ENCODE measurements at places on chromosomes 1 and 21.

GRCh38 chr1:150309758-150310508 lies 11.4 kb upstream of the PRPF3 start:
- no peak for DNase-seq

DNA sequence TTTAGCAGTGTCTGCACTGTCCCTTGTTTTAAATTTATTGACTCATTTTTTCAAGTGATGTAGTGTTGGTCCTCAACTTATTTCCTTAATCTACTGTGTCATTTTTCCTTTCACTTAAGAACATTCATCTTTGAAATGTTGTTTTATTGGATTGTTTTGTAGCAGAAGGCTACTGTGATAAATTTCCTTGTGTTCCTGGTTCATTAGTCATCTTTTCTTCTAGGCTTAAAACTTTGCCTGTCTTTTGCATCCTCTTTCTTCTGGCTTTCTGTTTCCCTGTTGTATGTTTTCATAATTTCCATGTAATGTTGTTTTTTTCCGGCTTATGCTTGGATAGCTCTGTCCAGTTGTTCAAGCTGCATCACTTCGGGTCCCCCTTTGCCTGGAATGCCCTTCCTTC lies 61.9 kb downstream of the UBE2T start:
- no peak for DNase-seq

DNA sequence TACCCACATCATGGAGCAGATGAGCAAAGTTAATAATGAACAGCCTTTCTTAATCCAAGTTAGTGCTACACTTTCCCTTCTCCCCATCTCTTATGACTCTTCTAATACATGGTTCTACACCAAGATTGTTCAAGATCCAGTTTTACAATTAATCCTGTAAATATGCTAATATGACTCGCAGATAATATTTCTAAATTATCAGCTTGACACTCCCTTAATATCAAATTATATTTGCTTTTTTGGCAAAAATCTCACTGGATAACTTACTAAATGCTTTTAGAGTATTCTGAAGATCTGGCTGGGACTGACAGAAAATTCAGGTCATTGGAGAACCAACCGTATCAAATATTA lies 24.4 kb upstream of the CR1L start:
- no peak for DNase-seq

GRCh38 chr1:235989105-235989504 lies 75.8 kb downstream of the NID1 start:
- no peak for DNase-seq

- no peak for DNase-seq
Measured at GRCh38 chr1:160605205-160605604, 25.9 kb upstream of the CD84 start.

DNA sequence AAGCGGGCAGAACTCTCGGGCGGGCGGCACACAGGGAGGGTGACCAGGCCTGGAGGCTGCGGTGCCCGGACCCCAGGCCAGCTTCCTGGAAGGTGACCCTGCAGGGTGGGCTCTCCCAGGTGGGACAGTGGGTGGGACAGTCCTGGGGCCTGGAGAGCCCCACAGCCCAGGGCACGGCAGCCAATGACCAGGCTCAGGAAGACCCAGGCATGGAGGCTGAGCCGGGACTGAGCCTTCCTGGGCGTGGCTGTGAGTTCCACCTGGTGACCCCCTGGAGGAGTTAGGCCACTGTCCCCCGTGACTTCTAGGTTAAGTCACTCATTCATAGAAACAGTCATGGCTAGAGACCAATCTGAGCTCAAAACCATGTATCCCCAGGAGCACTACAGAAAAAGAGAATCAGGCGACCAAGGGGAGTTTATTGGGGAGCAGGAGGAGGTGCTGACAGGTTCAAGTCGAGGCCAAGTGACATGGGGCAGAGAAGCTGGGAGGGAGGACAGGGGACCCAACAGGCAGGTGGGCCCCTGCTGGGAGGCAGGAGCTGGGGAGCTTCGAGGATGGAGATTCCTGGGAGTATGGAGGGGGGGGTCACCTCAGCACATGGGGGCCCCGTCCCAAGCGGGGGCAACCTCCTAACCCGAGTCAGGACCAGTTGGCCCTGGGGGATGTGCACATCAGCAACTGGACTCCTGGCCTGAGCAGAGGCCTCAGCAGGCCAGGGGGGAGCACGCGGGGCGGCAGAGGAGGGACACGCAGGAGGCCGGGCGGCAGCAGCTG lies 1.2 kb downstream of the KRTAP10-5 start:
- no peak for DNase-seq

DNA sequence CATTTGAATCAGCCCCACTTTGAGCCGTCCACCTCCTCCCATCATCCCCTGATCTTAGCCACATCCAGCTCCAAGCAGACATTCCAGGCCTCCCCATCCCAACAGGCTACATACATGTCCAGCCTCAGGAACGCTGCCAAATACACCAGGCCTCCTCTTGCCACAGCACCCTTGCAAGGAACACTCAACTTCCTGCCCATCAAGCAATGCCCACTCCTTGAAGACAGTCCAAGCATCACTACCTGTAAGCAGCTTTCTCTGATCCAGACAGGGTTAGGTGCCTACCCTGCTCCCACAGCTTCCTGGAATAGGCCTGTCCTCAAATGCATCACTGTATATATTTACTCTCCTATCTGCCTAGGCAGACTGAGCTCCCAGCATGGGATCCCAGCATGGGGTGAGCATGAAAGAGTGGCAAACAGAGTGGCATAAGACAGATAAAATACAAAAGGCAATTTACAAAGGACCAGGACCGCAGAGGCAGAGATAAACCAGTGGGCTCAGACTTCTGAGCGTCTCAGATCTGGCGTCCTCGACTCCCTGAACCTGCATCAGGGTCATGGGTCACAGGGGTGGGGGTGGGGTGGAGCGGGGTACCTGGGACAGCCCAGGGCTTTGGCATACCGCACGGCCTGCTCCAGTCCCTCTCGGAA lies 816 bp downstream of the HYI start:
- peak; percentile 8 for DNase-seq

- no peak for DNase-seq
Measured at GRCh38 chr1:58939146-58939545, 155.3 kb upstream of the JUN start.

DNA sequence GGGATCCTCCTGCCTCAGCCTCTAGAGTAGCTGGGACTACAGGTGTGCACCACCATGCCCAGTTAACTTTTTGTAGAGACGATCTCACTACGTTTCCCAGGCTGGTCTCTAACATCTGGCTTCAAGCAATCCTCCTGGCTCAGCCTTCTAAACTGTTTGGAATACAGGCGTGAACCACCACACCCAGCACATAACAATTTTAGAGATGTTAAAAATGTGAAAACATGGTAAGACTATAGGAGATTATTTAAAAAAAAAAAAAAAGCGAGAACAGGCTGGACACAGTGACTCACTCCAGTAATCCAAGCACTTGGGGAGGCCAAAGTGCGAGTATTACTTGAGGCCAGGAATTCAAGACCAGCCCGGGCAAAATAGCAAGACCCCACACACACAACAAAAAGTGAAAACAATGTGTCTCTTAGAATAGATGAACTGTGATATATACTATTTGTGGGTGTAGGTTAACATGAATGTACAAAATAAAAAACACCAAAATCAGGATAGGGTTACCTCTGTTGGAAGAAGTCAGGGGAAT lies 19.6 kb downstream of the CCDC18 start:
- DNase-seq, result no peak

DNA sequence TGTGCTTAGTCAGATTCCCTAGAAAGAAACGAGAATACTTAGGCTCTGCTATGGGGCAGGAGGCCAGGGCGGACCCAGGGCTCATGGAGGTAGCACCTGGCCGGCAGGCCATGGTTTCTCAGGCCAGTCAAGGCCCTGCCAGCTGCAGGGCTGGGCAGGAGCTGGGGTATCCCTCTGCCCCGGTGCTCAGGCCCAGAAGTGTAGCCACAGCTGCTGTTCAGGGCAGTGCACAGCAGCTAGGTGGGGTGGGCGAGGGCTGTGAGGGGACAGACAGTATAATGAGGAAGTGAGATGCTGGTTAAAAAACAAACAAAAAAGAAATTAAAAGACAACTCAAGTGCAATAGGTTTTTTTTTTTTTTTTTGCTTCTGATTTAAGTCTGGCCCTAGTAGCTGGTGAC lies 34.0 kb upstream of the EDN2 start:
- DNase-seq, result no peak

GRCh38 chr1:39370602-39371001 lies 120.8 kb upstream of the BMP8A start:
- no peak for DNase-seq

DNA sequence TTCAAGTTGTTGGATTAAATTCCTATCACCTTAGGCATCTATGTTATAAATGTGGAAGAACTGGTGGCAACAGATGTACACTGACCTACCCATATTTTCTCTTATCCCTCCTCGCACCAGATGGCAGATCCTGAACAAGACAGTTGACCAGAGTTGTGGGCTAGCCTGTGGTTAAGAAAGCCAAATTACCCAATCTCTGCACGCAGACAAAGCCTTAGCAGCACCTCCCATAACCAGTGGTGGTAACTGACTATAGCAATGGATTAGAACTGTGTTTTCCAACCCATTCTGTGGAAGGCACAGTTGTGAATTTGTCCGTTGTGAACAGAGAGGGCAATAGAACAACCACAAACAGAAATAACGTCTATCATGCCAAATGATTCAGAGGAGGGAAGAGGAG lies 20.6 kb downstream of the ABCB10 start:
- DNase-seq, result no peak

- DNase-seq, result no peak
Measured at GRCh38 chr1:196685506-196685905, 33.7 kb downstream of the CFH start.

DNA sequence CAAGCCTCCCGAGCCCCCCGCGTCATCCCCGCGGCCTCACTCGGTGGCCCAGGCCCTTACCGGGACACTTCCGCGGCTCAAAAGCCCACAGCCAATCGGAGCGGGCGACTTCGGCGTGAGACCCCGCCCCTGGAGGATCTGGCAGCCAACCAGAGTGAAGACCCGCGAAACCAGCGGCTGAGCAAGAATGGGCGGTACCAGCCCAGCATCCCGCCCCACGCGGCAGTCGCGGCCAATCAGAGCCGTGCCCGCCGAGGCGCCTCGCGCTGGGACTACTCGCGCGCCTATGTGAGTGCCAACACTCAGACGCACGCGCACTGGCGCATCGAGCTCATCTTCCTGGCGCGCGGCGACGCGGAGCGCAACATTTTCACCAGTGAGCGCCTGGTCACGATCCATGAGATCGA lies 22.5 kb downstream of the DISP3 start:
- DNase-seq, result no peak

- DNase-seq, result no peak
Measured at GRCh38 chr1:68321084-68321685, 88.9 kb upstream of the WLS start.

DNA sequence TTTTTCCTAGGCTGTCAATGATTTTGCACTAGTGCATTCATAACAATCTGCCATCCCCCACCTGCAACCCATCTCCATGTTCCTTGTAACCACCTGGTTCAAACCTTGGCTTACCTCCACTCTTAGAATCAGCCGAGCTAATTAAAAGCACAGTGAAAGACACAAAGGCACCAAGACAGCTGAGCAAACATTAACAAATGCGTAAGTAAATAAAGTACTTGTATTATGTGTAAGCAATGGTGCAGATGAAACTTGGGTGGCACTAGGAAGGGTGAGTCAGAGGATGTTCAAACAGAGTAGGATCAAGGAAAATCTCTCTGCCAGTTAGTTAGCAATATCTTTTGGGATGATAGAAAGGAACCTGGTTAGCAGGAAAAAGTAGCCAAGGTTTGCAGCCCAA lies 5.1 kb upstream of the FOXJ3 start:
- no peak for DNase-seq

GRCh38 chr1:244439391-244440032 lies 12.2 kb downstream of the ADSS2 start:
- no peak for DNase-seq

DNA sequence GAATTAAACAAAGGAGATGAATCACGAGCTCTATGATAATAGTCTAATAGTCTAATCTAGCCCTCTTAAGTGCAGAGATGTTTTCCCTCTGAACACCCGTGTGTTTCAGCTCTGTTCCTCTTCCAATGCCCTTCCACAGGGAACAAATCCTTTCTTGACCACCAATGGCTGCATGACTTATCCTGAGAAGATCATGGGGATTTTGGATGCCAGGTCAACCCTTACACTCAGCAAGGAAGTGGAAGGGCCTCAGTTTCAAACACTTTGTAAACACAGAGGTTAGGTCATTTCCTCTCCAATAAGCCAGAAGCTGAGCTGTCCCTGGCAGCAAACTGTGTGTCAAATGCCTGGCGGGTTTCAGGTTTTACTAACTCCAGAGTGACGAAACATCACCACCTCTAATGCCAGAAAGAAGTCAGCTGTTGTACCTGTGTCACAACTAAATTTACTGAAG lies 200.0 kb downstream of the GABPA start:
- peak; percentile 27 for DNase-seq

GRCh38 chr21:29072873-29073221 lies 601 bp downstream of the CCT8 start:
- DNase-seq, result no peak

DNA sequence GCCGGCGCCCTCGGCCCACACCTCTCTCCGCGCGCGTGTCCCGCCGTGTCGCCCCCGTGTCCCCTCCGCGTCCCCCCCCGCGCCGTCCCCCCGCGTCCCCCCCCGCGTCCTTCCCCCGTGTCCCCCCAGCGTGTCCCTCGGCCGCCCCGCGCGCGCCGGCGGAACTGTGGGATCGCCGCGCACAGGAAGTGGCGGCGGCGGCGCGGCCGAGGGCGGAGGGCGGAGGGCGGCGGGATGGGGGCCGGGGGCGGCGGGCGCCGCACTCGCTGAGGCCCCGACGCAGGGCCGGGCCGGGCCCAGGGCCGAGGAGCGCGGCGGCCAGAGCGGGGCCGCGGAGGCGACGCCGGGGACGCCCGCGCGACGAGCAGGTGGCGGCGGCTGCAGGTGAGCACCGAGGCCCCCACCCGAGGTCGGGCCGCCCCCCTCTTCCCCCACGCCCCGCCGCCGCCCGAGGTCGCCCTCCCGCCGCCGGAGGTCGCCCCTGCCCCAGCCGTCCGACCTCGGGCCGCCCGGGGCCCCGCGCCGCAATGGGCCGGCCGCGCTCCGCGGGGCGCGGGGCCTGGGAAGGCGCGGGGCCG lies at the start of gene AGPAT3:
AGPAT3 (plus strand) TSS at position 262 of the 578 bp plus-strand sequence. CDS start 94,459 bp downstream, outside the sequence.
- no peak for DNase-seq

DNA sequence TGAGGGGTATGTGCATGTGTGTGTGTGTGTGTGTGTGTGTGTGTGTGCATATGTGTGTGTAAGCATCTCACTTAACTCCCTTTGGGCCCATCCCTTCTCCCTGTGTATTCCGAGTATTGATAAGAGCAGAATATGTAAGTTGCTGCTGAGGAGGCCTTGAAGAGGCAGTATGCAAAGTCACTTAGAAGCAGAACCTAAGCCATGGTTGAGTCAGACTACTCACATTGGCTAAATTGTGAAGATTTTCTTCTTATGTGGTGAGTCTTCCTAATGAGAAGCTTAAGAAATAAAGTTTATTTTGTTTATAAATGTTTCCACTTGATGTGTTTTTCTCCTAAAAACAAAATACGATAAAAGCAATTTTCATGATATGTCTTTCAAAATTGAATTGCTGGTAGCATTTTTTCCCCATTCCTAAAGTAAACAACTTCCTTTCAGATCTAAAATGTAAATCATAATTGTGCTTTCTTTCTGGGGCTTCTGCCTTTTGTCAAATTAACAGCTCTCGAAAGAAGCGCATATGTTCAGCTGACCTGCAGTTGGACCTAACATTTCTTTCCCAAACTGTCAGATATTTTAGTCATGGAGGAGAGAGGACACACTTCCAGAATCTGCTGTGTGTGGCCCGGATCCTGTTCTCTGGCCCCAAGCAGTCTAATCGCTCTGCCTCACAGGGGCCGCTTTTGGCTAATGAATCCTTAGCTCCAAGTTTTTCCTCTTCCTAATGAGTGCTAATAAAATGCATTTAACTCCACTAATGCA lies 284.0 kb downstream of the DUSP10 start:
- no peak for DNase-seq

- DNase-seq, result no peak
Measured at GRCh38 chr21:32256251-32256650, 22.6 kb downstream of the MIS18A start.

All from right renal cortex interstitium (tissue), 3 donors.